ENCODE measurements at places on chromosomes 1 and 21.

DNA sequence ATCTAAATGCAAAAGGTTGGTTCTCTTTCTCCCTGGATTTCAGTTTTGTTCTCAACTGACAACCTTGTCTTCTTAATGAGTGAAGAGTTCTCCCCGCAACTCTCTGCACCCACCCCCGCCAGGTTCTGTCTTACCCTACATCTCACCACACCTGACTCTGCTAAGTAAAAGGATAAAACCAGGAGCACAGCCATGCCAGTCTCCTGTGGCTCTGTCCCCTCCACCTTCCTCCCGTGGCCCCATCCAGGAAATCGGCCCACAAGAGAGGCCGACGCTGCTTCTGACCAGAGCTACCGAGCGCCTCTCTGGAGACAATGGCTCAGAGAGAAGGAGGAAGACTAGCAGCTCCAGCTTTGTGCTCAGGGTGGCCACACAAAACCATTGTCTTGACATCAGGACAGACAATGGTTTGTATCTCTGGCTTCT is 72.2 kb downstream of the PLEKHA6 start:
- no peak for DNase-seq

DNA sequence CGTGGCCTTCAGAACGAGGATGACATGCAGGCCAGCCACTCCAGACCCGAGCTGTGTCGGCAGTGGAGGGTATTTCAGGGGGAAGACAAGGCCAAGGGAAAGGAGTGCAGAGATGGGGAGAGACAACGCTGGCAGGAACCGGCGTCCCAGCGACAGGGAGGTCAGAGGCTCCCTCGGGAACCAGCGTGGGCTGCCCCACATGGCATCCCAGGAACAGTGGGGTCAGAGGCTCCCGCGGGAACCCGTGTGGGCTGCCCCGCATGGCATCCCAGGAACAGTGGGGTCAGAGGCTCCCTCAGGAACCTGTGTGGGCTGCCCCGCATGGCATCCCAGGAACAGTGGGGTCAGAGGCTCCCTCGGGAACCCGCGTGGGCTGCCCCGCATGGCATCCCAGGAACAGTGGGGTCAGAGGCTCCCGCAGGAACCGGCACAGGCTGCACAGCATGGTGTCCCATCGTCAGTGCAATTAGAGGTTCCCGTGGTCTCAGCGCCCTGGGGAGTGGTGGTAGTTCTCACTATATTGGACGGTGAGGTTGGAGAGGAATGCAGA is 43.0 kb downstream of the SLC19A1 start:
- no peak for DNase-seq

DNA sequence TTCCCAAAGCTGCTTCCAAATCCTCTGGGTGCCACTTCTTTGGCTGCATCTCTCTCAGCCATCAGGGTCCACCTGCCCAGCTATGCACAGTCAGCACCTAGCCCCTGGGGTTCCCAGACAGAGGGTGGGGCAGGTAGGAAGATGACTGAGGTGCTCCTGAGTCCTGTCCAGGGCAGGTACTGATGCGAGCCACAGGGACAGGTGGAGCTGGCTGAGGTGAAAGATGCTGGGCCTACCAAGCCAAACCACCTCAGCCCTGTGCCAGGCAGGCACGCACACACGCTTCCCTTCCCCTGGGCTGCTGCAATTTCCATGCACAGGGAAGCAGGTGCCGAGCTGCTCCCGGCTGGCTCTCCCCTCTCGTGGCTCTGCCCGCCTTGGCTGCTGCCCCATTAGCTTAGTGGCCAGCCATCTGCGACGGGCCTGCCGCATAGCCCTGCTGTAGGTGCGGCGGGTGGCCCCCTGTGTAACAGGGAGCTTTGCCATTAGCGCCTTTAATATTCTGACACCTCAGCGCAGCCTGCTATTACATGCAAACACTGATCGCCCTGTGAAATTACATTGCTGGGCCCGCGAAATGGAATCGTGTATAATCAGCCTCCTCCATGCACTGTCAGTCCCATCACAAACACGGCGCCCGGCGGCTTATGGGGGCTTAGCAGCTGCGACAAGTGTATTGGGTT is 38.9 kb downstream of the DMAP1 start:
- DNase-seq = no peak

GRCh38 chr1:230330157-230330556 is 96.0 kb downstream of the PGBD5 start:
- no peak for DNase-seq

GRCh38 chr1:208421486-208421885 is 177.3 kb upstream of the PLXNA2 start:
- no peak for DNase-seq

- DNase-seq = no peak
Measured at GRCh38 chr1:159829822-159830465, 3.3 kb downstream of the SLAMF8 start.

GRCh38 chr21:41466024-41466820 is 40.2 kb downstream of the MX1 start:
- no peak for DNase-seq

DNA sequence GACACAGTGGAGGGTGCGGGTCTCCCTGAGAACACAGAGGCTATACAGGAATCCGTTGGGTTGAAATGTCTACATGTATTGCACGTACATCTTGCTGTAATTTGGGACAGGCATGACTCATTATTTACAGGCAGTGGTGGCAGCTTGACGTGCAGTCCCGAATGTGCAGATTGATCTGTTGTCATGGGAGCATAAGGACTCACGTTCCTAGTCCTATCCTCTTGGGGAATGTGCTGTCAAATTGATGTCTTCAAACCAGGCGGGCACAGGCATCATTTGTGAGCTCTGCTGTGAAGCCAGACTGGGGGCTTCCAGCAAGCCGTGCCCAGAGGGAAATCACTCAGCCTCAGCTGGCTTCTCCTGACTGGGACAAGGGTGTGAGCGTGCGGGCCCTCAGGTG is 40.5 kb downstream of the S100B start:
- no peak for DNase-seq

DNA sequence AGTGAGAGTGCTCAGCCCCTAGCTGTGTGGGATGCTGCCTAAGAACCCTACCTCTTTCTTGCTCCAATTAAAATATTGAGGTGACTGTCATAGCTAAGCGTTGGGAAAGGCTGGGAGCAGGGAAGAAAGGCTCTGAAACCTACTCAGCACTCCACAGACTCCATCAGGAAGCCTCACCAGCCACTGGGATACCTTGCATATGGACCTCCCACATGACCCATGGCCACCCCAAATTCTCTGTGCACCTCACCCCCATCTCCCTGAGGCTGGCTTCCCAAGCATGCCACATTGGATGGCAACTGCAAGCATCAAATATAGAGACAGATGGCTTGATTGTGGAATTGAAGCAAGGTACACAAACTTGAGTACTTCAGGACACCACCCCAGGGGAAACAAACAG is 41.8 kb downstream of the FLVCR1 start:
- DNase-seq = no peak

DNA sequence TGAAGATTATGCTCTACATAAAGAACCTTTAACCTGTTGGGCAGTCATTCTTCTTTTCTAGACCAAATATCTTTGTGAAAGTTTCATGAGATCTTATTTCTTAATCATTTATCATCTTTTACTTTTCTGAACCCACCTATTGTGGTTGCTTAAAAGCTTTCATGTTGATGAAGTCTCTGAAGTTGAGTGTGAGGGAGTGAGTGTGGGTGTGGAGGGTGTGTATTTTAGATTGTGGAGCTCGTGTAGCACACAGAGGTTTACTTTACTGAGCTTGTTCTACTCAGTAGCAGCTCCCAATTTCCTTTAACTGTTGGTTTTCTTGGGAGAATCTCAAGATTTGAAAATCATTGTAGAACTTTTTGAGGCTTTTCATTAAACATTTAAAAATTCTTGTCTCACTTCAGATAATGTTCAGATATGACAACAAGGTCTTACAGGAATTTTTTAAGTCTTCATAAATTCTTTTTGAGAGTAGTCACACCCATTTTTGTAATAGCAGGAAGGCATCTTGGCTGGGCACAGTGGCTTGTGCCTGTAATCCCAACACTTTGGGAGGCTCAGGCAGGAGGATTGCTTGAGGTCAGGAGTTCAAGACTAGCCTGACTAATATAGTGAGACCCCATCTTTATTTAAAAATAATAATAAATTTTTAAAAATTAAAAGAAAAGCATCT is 17.0 kb downstream of the SRRM1 start:
- DNase-seq = no peak

- DNase-seq = no peak
Measured at GRCh38 chr1:57916041-57916440, 492.2 kb upstream of the DAB1 start.

DNA sequence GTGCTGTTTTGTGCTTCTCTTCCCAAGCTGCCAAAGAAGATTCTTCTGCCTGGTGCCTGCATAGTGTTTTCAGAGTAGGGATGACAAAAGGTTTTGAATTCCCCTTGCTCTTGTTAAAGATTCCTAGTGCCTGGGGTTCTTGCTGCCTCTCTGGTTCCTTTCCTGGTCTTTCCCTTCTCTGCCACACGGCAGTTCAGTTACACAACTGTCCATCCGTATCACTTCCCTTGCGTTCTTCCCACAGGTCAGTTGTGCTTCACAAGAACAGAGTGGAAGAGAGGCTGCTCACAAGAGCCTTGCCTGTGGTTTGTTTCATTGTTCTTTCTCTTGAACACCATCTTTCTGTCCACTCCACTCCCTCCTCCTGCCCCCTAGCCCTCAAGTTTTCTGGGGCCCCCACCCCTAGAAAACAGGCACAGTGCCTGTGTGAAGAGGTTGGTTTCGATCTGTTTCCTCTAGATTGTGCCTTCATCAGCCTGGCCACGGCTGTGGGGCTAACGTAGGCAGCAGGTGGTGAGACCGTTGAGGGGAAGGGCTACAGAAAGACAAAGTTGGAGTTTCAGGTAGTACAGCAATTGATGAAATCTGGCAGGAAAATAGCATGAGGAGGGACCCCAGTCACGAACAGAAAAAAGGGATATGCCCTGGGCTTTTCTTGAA is 5.8 kb downstream of the VASH2 start:
- no peak for DNase-seq

DNA sequence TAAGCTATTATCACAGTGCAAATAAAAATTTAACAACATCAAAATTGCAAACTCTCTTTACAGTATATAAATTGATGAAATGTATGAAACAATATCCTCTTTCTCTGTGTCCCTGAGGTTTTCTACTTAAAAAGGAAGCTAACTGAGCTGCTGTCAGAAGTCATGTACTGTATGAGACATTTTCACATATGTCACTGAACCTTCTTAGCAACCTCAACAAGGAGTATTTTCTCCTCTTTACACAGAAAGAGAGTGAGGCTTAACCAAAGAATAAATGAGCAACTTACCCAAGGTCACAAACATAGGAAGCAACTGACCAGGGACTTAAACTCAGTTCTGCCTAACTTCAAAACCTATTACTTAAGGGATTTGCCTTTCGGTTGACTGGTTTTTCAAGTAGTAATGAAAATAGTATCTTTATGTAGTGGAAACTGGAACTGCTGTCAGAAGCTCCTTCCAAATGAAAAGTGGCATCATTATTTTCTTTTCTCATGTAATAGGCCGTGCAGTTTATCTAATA is 288.9 kb downstream of the LRRIQ3 start:
- DNase-seq = no peak

GRCh38 chr1:225880222-225880588 is 2.0 kb downstream of the TMEM63A start:
- no peak for DNase-seq

DNA sequence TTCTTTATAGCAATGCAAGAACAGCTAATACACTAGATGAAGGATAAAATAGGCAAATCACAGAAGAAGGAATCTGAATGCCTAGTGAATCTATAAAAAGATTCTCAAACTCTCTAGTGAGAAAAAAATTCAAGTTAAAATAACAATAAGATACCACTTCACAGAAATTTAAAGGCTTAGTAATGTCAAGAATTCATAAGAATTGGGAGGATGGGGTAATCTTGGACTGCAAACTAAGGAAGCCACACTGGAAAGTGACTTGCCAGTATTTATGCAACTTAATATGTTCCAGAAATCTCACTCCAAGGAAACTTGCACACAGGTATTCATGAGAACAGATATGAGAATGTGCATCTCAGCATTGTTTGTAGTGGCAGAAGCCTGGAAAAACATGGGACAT is 38.9 kb upstream of the PRRC2C start:
- no peak for DNase-seq

GRCh38 chr1:3058263-3059030 is 10.6 kb upstream of the PRDM16 start:
- no peak for DNase-seq

- peak; percentile 71 for DNase-seq
Measured at GRCh38 chr1:21607549-21608529, 61.3 kb downstream of the RAP1GAP start.

DNA sequence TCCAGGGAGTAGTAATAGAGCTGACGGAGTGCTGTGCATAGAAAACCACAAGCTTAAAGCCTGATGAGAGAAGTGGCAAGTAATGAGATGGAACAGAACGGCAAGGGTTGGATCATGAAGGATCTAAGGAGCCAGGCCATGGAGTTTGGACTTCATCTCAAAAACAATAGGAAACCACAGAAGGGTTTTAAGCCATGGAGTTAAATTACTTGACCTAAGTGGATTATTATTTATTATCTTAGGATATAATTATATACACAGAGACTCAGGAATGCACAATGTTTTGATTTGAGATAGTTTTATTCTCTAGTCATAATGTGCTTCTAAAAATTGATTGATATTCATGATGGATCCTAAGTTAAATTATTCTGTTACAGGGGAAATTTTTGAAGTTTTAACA is 242.4 kb downstream of the PLPP3 start:
- DNase-seq = no peak

DNA sequence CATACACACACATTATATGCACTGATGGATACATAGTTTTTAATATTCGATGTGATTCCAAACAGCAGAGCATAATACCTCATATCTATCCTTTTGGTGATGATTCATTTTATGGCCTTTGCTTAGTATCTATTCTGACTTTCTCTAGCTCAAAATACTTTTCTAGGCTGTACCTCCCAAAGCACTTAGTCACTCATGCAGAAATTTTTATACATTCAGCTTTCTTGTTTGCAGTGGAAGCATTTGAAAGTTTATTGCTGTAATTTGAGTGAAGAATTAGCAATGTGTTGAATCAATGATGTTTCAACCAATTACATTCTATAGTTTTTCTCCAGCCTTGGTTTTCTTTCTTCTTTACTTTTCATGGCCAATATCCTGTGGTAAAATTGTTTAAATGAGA is 66.7 kb downstream of the LBR start:
- no peak for DNase-seq

DNA sequence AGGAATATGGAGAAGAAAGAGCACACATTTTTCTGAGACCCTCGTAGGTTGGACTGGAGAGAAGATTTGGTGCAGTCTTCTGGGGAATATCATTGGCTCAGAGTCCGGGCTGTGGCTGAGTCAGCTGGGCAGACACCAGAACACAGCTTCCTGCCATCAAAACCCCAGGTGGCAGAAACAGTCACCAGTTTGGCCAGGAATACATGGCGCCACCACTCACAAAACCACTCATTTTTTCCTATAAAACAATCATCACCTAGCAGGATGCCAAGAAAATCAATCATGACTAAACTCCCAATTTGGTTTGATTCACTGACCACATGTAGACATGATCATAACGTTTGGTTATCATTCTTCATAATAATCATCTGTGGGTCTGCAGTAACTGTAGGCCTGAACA is 178.1 kb upstream of the PBX1 start:
- DNase-seq = no peak

All from activated CD4-positive, alpha-beta T cell treated with anti-CD3 and anti-CD28 coated beads, Interleukin-2, amount 50 U/mL, for 16 hours (primary cell).